ENCODE measurements at places on chromosomes 11 and 22.

GRCh38 chr11:965206-965775 lies 39.6 kb downstream of the AP2A2 start:
- DNase-seq: no peak

GRCh38 chr11:85595285-85595884 lies 31.8 kb downstream of the DLG2 start:
- no peak for DNase-seq

GRCh38 chr11:55726715-55727324 lies 46.4 kb upstream of the OR5D13 start:
- no peak for DNase-seq

DNA sequence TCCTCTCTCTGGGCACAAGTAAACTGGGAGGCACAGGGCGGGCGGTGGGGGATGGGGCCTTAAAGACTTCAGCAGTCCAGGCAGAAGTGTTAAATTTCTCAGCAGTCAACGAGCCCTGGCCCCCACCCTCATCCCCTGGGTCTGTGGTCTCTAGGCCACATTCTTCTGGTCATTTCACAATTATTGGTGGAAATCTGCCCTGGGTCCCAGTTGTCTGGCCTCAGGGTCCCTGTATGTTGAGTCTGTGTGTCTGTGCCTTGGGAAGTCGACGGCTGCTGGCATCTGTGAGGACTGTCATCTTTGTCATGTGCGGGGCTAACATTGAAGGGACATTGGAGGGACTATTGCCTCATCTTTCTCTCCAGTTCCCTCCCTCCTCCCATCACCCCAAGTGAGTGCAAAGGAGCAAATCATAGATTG lies 1.7 kb downstream of the TSPAN18 start:
- DNase-seq: no peak

GRCh38 chr11:123381817-123382554 lies 48.1 kb upstream of the GRAMD1B start:
- DNase-seq: no peak

GRCh38 chr11:3130269-3131071 lies 34.6 kb downstream of the OSBPL5 start:
- no peak for DNase-seq

- DNase-seq: no peak
Observed at GRCh38 chr11:57414612-57415212, 12.2 kb downstream of the SLC43A3 start.

DNA sequence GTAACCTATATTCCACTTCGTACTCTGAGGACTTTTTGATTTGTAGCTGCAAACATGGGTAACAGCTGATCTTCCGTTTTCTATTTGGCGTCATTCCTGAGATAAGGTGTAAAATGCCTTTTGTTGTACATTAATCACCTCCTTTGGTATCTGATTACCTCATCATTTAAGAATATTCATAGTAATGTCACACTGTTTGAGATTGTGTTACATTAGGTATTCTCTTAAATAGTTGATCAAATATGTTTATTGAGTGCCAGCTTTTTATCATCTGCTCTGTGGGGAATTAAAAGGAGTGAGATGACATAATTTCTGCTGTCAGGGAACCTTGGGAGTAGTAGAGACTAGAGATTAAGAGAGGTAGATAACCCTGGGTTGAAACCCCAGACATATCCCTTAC lies 5.9 kb downstream of the NCAM1 start:
- DNase-seq: no peak

DNA sequence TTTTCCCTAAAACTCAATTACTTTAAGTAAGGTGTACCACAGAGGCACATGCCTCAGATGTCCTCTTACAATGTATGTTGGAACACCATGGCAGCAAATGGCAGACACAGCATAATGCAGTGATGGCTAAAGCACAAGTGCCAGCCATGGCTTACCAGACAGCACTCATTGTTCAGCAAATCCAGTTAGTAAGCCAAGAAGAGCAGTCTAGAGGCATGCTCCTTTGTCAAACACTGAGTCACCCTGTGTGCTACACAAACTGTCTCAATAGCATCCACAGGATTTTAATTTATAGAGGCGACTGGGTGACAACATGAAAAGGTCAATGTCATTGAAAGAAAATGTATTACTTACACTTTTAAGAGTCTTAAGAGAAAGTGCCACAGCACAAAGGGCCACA lies 140.6 kb downstream of the KCNA4 start:
- DNase-seq: no peak

GRCh38 chr22:49546811-49547585 lies 280.7 kb downstream of the BRD1 start:
- DNase-seq: no peak

DNA sequence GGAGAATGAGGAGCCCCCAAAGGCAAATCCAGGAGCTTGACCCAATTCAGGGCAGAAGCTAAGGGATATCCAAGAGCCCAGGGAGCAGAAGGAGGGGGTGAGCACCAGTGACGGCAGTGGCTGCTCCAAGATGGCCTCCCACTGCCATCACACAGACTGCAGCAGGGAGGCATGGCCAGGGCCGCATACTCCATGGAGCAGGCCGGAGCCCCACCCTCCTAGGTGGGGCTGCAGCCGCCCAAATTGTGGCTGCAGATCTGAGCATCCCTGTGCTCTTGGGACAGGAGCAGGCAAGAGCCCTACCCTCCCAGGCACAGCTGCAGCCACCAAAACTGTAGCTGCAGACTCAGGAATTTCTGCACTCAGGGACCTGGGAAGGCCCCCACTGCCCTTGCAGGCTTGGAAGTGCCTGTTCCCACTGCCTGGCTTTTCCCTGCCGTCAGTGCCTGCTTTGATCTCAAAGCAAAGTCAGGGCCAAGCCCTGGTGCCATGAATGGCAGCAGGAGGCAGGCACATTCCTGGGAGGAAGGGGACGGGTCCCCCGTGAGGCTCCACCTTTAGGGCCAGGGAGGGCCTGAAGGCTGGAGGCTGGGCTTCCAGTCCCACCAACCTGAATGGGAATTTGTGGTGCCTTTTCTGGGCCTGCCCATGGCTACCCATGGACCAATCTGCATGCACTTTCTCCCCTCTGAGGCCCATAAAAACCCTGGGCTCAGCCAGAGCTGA lies 10.3 kb upstream of the WNT7B start:
- DNase-seq: no peak

DNA sequence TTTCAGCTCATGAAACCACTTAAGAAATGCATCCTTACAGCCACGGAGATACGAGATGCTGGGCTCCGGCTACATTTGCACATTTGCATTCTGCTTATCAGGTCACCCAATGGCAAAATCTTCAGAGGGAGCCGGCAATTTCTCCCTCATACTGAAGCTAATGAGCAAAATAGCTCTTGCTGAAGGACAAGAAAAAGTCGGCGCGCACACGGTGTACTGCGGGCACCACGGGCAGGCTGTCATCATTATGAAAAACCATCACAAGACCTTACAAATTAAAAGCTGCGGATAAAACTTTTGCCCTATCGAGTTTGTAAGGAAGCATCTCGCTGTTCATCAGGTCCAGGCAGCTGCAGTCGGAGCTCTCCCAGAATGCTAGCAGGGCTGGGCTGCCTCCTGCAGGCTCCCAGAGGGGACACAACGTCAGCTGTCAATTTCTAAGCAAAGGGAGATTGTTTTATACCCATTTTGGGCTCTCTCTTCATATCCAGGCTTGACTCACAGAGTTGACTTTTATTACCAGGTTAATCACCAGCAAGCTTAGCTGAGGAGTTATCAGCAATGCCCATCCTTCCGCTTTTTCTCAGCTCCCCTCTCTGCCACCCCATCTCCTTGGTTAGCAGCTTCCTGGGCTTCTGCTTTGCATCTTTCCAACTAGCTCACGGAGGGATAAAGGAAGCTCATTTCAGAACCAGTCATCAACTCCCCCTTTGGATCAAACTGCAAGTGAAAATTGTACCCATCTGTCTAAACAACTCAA lies 375.1 kb downstream of the OPCML start:
- DNase-seq: no peak

DNA sequence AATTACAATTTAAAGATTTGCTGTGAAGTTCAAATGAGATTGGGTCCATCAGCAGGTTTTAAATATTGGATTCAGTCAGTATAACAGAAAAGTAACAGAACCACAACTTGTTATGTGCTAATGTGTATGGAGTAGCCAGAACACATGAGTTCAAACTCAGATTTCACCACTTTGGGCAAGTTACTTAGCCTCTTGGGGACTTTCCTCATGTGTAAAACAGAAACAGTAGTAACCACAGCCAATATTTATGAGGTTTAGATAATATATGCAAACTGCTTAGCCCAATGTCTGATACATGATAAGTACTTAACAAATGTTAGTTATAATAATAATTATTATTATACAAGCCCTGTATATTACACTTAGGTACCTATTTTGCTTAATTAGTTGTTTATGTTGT lies 21.8 kb upstream of the SLC5A12 start:
- no peak for DNase-seq

DNA sequence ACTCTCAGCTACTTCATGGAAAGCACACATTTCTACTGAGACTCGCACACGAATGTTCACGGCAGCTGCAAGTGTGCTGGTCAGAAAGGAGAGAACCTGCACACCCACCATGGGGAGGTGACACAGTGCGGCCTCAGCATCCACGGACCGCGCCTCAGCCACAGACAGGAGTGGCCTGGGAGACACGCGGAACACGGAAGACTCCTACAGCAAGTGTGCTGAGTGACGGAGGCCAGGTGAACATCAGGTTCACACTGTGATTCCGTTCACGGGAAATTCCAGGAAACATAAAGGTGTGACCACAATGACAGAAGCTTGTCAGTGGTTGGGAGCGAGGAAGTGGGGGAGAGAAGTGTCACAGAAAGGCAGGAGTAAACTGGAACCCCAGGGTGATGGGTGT lies 13.3 kb upstream of the MOB2 start:
- no peak for DNase-seq

DNA sequence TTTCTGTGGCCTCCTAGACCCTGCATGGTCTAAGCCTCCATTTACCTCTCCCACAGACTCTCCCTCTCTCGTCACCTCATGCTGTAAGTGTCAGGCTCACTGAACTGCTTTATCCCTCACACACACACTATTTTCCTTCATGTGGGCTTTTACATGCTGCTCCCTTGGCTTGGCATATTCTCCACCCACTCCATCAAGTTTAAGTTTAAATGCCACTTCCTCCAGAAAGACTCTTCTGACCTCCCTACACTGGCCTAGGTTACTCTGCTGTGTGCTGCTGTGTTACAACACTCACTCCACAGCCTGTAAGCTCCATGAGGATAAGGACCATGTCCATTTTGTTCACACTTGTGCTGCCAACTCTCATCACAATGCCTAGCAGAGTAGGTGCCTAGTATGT lies 2.5 kb downstream of the DCHS1 start:
- no peak for DNase-seq

GRCh38 chr11:38510041-38510440 lies 1912.0 kb upstream of the RAG2 start:
- DNase-seq: no peak

DNA sequence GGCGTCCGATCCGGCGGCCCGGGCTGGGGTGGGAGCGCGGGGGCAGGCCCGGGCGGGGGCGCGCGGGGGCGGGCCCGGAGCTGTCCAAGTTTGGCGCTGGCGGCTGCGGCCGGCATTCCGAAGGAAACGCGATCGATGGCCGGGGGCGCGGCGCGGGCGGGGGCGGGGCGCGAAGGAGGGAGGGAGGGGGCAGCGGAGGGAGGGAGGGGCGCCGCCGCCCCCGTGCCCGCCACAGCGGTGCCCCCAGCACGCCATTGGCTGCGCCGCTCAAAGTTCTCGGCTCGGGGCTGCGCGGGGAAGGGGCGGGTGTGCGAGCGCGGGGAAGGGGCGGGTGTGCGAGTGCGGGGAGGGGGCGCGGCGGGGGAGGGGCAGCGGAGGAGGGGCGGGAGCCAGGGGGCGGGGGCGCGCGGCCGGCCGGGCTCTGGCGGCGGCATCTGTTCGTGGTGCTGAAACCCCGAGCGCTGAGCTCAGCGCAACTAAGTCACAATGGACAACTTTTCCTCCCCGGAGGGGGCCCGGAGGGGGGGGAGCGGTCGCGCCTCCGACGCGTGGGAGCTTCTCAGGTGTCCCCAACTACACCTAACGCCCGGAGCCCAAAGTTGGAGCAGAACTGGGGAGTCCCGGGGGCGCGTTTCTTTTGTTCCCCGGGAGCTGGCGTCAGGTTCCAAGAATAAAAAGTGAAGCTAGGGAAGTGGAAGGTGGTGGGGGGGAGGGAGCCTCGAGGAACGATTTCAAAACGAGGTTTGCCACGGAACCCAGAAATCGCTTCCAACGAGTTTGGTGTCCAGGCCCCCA lies 2.2 kb downstream of the PHF21B start:
- no peak for DNase-seq

DNA sequence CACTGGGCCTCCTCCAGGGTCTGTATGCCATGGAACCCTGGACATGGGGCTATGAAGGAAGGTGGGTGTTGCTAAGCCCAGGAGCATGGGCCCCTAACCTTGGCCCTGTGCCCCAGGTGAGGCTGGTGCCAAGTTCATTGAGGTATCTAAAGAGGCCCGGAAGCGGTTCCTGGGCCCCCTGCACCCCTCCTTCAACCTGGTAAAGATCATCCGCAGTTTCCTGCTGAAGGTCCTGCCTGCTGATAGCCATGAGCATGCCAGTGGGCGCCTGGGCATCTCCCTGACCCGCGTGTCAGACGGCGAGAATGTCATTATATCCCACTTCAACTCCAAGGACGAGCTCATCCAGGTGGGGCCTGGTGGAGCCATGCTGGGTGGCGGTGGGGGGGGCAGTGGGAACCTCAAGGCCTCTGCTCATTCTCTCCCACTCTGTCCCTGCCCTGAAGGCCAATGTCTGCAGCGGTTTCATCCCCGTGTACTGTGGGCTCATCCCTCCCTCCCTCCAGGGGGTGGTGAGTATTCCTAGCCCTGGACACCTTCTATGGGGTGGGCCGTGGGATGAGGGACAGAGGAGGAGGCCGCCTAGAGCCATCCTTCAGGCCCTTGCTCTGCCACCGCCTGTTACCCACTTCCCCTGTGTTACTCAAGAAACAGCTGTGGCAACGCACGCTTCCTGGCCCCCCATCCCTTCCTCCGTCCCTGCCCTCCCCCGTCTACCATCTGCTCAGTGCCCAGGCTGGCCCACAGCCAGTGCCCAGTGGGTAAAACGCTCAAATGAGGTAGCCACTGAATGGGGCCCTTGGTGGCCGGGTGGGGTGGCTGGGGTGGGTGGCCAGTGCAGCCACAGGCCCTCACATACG lies 3.0 kb downstream of the PNPLA2 start:
- DNase-seq: peak; percentile 60

GRCh38 chr11:118939953-118940598 lies 14.3 kb upstream of the BCL9L start:
- DNase-seq: peak; percentile 94

Measured in GF-D8 (cell line).